ENCODE measurements at places on chromosomes 16 and 17.

- H3K4me1 ChIP-seq, result no peaks in the 10 kb centered on the region
- no peak overlapping the region for H3K4me3 ChIP-seq
- H3K27ac ChIP-seq, result no peak overlapping the region
- no peak for DNase-seq
Measured at GRCh38 chr16:74304164-74304834, 7.7 kb downstream of the PSMD7 start.

GRCh38 chr17:64679710-64680216 lies 17.7 kb upstream of the SMURF2 start:
- no peak for DNase-seq
- H3K4me3 ChIP-seq, result no peak overlapping the region
- no peak overlapping the region for H3K27ac ChIP-seq
- no peaks in the 10 kb centered on the region for H3K36me3 ChIP-seq
- H3K27me3 ChIP-seq, result no peaks in the 10 kb centered on the region

GRCh38 chr17:61619493-61619892 lies 28.5 kb upstream of the NACA2 start:
- DNase-seq, result no peak
- no peak overlapping the region for H3K27ac ChIP-seq
- H3K4me3 ChIP-seq, result no peak overlapping the region
- H3K36me3 ChIP-seq, result no peaks in the 10 kb centered on the region
- no peaks in the 10 kb centered on the region for H3K27me3 ChIP-seq

DNA sequence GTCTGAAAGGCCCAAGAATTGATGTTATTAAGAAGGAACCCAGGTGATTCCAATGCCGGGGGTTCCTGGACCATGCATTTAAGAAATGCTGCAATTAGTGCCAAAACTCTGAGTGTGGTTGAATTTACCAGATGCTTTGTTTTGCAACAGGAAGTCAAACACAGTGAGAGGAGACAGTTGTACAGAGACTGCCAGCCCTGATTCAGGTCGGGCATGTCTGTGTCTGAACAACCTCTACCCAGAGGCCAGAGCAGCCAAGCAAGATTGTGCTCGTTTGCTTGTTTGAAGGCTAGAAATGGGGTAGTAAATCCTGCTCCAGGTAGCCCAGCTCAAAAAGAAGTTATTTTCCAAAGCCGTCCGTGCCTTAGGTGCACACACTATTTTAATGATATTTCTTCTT lies 412.4 kb upstream of the ERCC4 start:
- no peak overlapping the region for H3K27ac ChIP-seq
- no peaks in the 10 kb centered on the region for H3K4me1 ChIP-seq
- H3K36me3 ChIP-seq, result no peaks in the 10 kb centered on the region
- DNase-seq, result no peak
- no peaks in the 10 kb centered on the region for H3K27me3 ChIP-seq
- H3K4me3 ChIP-seq, result no peak overlapping the region

DNA sequence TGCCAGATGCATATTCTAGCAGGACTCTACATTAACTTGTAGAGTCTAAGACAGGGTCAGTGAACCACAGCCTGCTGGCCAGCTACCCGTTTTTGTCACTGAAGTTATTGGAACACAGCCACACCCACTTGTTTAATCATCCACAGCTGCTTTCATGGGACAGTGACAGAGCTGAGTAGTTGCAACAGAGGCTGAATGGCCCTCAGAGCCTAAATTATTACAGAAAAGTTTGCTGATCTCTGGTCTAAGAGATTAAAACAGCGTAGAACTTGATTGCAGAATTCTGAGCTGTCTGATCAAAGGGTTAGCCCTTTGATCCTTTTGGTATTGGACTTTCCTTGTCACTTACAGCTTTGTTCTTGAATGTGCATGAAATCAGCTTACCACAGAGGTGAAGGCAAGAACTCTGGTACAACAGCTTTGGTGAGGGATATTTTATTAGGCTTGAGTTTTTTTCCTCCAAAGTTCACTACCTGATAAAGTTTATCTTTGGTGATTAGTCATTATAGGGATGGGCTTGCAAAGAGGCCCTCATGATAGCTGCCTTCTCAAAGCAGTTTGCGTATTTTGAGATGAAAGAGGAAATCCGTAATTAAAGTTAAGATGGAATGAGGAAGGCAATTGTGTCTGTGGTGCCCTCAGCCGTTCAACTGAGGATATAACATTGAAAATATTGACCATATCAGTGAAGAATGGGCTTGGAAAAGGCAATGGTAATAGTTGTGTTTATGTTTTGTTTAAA lies 23.6 kb downstream of the ALDH3A2 start:
- H3K4me3 ChIP-seq, result no peak overlapping the region
- no peaks in the 10 kb centered on the region for H3K27me3 ChIP-seq
- H3K4me1 ChIP-seq, result no peaks in the 10 kb centered on the region
- peaks cover 42% of the 10 kb centered on the region for H3K36me3 ChIP-seq
- H3K27ac ChIP-seq, result no peak overlapping the region

- no peaks in the 10 kb centered on the region for H3K4me1 ChIP-seq
- H3K4me3 ChIP-seq, result no peak overlapping the region
- H3K36me3 ChIP-seq, result no peaks in the 10 kb centered on the region
- no peak for DNase-seq
- no peak overlapping the region for H3K27ac ChIP-seq
- peaks cover under 1% of the 10 kb centered on the region for H3K27me3 ChIP-seq
Measured at GRCh38 chr16:89913408-89914387, 5.0 kb upstream of the MC1R start.

- H3K27ac ChIP-seq, result no peak overlapping the region
- no peak overlapping the region for H3K4me3 ChIP-seq
- H3K27me3 ChIP-seq, result no peaks in the 10 kb centered on the region
- DNase-seq, result no peak
- no peaks in the 10 kb centered on the region for H3K36me3 ChIP-seq
- H3K4me1 ChIP-seq, result peaks cover 3% of the 10 kb centered on the region
Measured at GRCh38 chr16:81385031-81385756, 59.4 kb upstream of the CMIP start.

DNA sequence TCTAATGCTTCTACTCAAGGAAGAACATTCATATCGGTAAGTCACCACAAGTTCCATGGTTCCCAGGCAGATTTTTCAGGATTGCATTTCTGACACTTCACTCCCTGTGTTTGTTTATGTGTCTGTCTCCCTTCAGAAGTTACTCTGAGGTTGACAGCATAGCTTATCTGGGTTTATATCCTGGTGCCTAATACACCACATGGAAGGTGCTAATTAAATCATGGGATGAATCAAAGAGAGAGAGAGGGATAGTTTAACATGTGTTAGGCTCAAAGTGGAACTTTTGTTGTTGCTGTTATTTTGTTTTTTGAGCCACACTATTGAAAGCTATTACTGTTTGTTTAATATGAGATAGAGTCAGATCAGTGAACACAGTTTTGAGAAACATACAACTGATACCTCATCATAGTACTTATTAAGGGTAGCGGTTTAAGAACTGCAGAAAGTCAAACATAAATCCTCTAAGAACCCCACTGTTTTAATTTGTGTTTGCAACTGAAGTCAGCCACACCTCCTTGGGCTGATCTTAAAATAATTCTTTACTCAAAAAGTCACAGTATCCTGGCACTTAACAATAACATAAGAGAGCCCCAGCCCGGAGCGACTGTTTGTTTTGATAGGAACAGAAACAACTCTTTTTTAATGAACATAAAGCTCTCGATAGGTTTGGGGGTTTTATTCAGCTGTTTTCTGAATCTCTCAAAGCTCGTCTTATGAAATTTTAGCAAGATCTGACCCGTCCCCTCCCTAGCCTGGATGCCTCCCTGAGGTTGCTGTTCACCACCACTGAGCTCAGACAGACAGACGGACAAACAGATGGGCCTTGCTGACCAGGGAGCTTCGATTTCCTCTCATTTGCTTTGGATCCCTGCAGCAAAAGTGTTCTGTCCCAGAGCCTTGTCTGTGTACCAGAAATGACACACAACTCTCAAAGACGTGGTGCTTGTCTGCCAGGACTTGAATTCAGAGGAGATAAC lies 98.3 kb upstream of the MYOCD start:
- no peak for DNase-seq
- H3K27me3 ChIP-seq, result no peaks in the 10 kb centered on the region
- H3K36me3 ChIP-seq, result no peaks in the 10 kb centered on the region
- H3K27ac ChIP-seq, result no peak overlapping the region
- H3K4me1 ChIP-seq, result peaks cover 7% of the 10 kb centered on the region
- H3K4me3 ChIP-seq, result no peak overlapping the region

DNA sequence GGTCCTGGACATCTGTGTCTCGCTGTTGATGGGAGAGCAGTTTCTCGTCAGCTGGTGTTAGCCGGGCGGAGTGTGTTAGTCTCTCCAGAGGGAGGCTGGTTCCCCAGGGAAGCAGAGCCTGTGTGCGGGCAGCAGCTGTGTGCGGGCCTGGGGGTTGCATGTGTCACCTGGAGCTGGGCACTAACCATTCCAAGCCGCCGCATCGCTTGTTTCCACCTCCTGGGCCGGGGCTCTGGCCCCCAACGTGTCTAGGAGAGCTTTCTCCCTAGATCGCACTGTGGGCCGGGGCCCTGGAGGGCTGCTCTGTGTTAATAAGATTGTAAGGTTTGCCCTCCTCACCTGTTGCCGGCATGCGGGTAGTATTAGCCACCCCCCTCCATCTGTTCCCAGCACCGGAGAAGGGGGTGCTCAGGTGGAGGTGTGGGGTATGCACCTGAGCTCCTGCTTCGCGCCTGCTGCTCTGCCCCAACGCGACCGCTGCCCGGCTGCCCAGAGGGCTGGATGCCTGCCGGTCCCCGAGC lies 17.9 kb downstream of the GAA start:
- no peaks in the 10 kb centered on the region for H3K36me3 ChIP-seq
- H3K4me3 ChIP-seq, result no peak overlapping the region
- no peaks in the 10 kb centered on the region for H3K27me3 ChIP-seq
- no peak for DNase-seq

GRCh38 chr16:15482068-15482747 lies 47.8 kb downstream of the BMERB1 start:
- no peak for DNase-seq
- H3K4me1 ChIP-seq, result peaks cover 3% of the 10 kb centered on the region
- H3K27me3 ChIP-seq, result no peaks in the 10 kb centered on the region

DNA sequence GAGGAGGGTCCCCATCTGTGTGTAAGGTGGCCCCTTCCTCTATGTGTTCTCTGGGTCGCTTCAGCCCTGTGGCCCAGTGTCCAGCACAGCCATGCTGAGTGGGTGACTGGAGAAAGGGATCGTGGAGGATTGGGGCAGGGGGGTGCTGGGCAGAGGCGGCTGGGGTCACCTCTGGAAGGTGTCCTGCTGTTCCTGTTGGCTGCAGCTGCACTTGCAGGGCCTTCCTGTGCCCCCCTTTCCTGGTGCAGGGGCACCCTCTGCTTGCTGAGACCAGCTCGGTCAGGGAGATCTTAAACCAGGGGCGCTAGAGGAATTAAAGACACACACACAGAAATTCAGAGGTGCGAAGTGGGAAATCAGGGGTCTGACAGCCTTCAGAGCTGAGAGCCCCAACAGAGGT lies 11.1 kb downstream of the IL32 start:
- H3K27me3 ChIP-seq, result no peaks in the 10 kb centered on the region
- DNase-seq, result no peak
- no peaks in the 10 kb centered on the region for H3K4me1 ChIP-seq
- H3K27ac ChIP-seq, result no peak overlapping the region
- H3K36me3 ChIP-seq, result no peaks in the 10 kb centered on the region

GRCh38 chr16:68504066-68504465 lies 35.0 kb upstream of the ZFP90 start:
- no peak overlapping the region for H3K27ac ChIP-seq
- no peak overlapping the region for H3K4me3 ChIP-seq
- no peaks in the 10 kb centered on the region for H3K4me1 ChIP-seq

DNA sequence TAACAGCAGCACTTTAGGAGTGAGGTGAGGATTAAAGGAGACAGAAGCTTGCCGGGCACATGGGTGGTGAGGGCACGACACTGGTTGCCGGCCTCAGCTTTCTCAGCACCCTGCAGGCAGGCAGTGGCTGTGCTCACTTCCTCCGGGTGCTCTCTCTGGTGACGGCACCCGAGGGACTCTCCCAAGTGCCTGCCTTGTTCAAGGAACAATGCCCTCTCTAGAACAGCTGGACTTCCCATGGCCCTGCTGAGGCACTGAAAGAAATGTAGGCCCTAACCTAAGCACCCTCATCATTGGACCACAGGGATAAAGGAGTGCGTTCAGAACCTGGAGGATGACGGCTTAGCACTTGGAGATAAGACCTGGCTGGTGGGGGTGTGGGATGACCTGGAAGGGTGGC lies 72.7 kb downstream of the N4BP1 start:
- H3K27ac ChIP-seq, result no peak overlapping the region
- no peaks in the 10 kb centered on the region for H3K27me3 ChIP-seq
- no peaks in the 10 kb centered on the region for H3K36me3 ChIP-seq
- no peak overlapping the region for H3K4me3 ChIP-seq
- no peak for DNase-seq

- no peak for DNase-seq
- H3K27ac ChIP-seq, result no peak overlapping the region
- no peaks in the 10 kb centered on the region for H3K27me3 ChIP-seq
- no peaks in the 10 kb centered on the region for H3K36me3 ChIP-seq
Measured at GRCh38 chr17:603406-604114, 111.1 kb downstream of the VPS53 start.

- H3K27ac ChIP-seq, result no peak overlapping the region
- no peak for DNase-seq
- no peaks in the 10 kb centered on the region for H3K4me1 ChIP-seq
- H3K27me3 ChIP-seq, result no peaks in the 10 kb centered on the region
- no peaks in the 10 kb centered on the region for H3K36me3 ChIP-seq
- H3K4me3 ChIP-seq, result no peak overlapping the region
Measured at GRCh38 chr16:12511708-12512107, 292.0 kb downstream of the CPPED1 start.

DNA sequence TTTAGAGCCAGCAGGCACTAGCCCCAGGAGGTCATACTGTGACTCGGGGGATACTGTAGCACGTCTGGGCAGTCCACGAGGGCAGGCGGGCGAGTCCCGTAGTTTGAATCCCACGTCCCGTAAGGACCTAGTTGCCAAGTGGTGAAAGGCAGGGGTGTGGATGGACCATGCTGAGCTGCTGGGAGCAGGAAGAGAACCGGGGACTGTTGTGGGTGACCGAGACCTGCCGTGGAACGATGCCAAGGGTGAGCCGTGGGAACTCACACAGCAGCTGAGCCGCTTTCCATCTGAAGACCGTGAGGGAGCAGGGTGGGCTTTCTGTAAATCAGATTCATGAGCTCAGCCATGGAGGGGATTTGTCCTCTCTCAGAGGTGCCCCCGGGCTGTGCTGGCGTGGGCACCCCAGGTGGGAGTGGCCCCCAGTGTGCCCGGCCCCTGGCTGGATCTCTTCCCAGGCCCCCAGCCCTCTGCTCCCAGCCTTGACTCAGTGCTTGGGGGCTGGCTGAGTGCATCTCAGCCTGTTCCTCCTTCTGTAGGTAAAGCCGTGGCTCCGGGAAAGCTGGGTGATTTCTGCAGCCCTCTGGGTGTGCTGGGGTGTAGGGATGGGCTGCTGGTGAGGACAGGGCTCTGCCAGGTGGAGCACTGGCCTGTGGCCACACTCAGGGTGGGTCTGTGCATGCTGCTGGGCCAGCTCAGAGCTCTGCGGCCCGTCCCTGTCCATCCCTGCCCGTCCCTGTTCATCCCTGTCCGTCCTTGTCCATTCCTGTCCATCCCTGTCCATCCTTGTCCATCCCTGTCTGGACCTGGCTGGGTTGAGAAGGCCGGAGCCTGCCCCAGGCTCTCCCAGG lies 13.6 kb downstream of the ASPSCR1 start:
- H3K36me3 ChIP-seq, result peaks cover under 1% of the 10 kb centered on the region
- no peak overlapping the region for H3K4me3 ChIP-seq
- H3K27me3 ChIP-seq, result no peaks in the 10 kb centered on the region

Measured in H1 (cell line).